ENCODE measurements at places on chromosomes 12 and 14.
A peak's percentile ranks its signal among the peaks of the same experiment; 100 is the strongest.

GRCh38 chr12:98513379-98514322 lies 1.7 kb upstream of the TMPO start:
- DNase-seq: no peak

- no peak for DNase-seq
These were observed 12.8 kb downstream of the STX2 start for GRCh38 chr12:130826151-130826801.

- DNase-seq: no peak
These were observed 6.7 kb downstream of the ITGA5 start for GRCh38 chr12:54412348-54412747.

GRCh38 chr12:22682663-22683062 lies 57.7 kb downstream of the ETNK1 start:
- no peak for DNase-seq

DNA sequence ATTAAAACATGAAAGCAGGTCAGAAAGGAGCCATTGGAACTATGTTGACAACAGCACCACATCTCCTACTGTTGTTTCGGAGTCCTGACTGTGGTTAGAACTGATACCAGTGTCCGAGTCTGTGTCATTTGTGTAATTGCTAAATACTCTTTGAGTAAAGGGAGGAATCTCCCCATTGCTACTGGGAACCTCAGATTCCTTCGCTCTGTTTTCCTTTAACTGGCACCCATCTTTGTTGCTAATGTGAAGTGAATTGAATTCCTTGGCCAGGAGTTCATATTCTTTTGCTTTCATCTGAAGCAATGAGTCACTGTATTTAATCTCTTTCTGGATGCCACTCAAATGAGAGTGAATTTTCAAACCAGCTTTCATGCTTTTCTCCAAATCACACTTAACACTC lies 31.5 kb downstream of the RASSF9 start:
- DNase-seq: no peak

DNA sequence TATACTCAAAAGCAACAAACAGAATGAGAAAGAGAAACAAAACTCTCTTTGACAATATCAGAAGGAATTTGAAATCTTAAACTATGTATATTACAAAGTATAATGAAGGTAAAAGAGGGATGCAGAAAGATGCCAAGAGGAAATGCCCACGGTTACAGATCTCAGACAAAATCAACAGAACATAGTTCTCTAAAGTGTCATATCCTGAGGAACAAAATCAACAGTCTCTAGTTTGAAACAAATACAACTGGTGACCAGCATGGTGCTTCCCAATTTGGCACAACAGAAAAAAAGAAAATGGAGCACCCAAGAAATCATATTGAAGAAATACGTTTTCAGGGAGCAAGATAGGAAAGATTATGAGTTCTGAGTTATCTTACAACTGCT lies 116.5 kb downstream of the METTL25 start:
- no peak for DNase-seq

DNA sequence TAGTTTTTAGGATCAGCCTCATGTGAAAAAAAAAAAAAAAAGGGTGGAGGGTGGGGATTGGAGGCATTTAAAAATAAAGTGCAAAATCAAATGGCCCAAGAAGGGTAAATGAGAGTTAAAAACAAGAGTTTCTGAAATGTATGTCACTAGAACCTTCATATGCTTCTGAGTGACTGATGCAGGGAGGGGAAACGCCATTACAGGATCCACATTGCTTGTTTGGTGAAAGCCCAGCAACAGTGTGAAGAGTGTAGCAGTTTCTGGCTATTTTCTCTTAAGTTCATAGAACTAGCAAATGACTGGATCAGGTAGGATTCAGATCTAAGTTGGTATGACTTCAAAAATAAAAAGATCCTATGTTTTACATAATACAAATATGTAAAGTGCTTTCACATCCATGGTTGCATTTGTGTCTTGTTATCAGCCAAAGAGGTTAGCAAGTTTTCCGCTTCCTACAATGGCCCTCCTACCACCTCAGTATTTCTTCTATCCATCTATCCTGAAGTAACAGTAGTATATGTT lies 2.9 kb downstream of the CHPT1 start:
- DNase-seq: no peak

GRCh38 chr12:103580026-103580425 lies 7.0 kb upstream of the STAB2 start:
- DNase-seq: no peak

DNA sequence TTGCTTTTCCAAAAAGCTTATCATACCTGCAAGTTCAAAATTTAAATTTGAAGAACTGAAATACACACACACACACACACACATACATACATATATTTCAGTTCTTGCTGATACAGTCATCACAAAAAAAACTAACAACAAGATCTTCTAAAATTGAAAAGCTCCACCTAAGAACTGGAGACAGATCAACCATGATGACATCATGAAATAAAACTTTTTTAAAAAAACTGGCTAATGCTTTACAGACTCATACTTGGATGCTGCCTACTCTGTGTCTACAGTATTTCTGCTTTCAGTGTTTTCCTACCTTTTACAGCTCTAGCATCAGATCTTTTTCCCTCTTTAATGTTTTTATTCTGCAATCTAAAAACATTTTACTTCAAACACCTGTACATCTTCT lies 261.4 kb downstream of the DIO2 start:
- no peak for DNase-seq

DNA sequence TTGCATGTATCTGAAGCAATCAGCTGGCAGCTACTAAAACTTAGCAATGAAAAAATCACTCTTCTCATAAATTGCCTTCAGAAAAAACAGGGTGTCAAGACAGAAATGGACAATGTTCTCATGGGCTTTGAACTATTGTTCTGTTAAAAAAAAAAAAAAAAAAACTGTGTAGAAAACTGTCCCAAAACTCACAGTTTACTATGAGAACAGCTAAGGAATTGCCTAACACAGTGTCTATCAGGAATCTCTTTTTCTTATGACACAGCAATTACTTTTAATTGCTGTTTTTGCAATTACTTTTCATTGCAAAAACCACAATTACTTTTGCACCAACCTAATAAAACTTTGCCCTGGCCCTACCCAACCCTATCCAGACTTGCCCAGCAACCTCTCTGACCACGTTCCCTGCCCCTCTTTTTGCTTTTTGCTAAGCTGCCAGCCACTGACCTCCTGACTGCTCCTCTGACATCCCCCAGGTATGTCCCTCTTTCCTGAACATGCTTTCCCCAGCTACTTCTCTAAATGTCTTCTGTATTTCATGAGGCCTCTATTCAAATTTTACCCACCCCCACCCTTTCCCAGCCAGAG lies 68.0 kb upstream of the SLCO1C1 start:
- no peak for DNase-seq

DNA sequence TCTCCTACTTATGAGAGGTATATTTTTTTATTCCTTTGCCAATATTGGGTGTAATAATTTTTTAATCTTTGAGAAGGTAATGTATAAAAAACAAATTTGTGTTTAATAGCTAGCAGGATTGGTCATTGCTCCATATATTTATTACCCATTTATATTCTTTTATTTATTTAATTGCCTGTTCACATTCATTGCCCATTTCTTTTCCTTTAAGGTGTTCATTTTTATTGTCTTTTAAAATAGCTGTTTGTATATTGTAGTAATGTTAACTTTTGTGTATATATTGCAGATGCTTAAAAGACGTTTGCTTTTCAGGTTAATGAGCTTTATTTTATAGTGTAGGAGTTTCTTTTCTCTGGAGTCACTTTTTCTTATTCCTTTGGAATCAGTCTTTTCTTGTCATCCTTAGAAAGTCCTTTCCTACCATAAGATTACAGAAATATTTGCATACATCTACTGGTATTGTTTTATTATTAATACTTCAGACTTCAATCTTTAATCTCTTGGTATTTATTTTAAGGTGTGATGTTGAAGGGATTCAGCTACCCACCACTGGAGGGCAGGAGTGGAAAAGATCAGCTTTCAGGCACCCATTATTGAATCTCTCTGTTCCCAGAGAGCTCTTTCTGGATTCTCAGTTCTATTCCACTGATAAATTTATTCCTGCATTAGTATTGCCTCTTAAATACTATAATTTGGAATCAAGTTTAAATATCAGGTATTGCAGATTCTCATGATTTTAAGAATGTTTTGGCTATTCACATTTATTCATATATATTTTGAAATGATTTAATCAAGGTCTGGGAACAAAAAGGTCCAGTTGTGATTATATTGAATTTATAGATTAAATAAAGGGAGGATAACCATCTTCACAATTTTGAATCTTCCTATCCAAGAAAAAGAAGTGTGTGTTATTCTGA lies 17.3 kb downstream of the PPM1A start:
- no peak for DNase-seq

DNA sequence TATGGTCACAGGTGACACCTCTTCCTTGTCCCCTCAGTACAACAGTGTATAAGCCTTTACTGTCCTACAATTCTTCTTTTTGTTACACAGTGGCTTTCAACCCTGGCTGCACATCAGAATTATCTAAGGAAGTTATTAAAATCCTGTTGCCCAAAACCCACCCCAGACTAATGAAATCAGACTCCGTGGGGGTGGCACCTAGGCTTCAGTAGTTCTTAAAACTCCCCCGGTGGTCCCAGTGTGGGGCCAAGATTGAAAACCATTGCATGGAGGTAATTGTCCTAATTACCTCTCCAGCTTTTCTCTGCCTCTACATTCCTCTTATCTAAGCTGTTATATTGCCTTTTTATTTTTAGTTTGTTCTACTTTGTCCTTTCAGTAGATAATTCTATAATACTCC lies 172.8 kb downstream of the DAD1 start:
- DNase-seq: no peak

- no peak for DNase-seq
These were observed 10.1 kb downstream of the MIA2 start for GRCh38 chr14:39243831-39244230.

DNA sequence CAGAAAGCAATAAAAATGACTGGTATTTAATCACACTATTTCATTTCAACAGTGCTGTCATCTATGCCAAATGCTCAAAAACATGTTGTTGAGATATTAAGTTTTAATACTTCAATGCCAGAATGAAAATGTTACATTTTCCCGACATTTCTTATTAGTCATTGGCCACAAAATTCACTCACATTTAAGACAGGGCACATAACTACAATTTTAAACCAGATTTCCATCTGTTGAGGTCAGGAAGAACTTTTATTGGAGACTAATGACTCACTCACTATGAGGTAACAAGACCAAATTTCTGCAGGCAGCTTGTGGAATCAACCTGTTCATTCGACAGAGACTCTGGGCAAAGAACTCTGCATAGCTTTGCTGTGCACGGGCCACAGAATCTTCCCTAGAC lies 36.8 kb downstream of the PPTC7 start:
- DNase-seq: no peak

GRCh38 chr14:54329082-54329695 lies 67.6 kb upstream of the CDKN3 start:
- DNase-seq: peak; percentile 24

Data from GM13977 (cell line).